Stimulated activated naive B cell treated with anti-CD40 and anti-IgM and Interleukin-4, amounts not matched to agents 10 μg/mL and 1 μg/mL and 100 μg/mL, for 72 hours (primary cell): ENCODE measurements at places on chromosomes 1 and 21.
A peak's percentile ranks its signal among the peaks of the same experiment; 100 is the strongest.

GRCh38 chr1:226722901-226723656, 16.0 kb downstream of the ITPKB start:
- DNase-seq, result no peak

GRCh38 chr1:201288765-201289164, 5.5 kb downstream of the PKP1 start:
- DNase-seq, result no peak

- DNase-seq, result peak; percentile 41
These were observed 37.3 kb downstream of the RGL1 start for GRCh38 chr1:183841950-183842794.

GRCh38 chr1:110383251-110383990, 7.4 kb downstream of the SLC16A4 start:
- DNase-seq, result no peak

DNA sequence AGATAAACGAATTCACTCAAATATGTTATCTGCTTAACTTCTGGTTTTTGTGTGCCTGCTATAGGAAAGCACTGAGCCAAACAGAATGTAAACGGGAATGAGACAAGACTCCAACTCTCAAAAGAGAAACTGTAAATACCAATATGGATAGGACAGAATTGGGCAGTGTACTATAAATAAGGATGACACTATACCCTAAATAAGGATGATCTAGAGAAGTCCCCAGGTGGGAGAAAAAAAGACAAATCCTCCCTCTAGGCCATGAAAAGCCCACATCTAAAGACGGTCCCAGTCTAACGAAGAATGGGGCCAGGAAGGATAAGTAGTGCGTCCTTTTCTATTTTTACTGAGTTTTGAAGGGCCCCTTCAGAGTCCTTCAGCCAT, 1.5 kb upstream of the GABPB2 start:
- DNase-seq, result no peak

DNA sequence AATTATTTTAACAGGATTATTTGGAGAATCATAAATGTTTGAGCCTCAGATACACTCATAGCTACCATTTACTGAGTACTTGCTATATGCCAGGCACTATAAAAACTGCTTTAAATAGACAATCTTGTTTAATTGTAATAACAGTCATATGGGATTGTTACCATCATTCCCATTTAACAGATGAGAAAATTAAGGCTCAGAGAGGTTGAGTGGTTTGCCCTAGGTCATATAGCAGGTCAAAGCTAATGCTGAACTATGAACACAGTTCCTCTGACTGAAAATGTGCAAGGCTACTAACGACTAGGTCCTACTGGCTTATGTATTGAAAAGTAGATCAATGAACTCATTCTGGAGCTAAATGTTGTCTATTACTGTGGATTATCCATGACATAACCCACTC, 63.4 kb downstream of the DDR2 start:
- DNase-seq, result no peak

- DNase-seq, result no peak
These were observed 74.6 kb downstream of the DNTTIP2 start for GRCh38 chr1:93804412-93804811.

DNA sequence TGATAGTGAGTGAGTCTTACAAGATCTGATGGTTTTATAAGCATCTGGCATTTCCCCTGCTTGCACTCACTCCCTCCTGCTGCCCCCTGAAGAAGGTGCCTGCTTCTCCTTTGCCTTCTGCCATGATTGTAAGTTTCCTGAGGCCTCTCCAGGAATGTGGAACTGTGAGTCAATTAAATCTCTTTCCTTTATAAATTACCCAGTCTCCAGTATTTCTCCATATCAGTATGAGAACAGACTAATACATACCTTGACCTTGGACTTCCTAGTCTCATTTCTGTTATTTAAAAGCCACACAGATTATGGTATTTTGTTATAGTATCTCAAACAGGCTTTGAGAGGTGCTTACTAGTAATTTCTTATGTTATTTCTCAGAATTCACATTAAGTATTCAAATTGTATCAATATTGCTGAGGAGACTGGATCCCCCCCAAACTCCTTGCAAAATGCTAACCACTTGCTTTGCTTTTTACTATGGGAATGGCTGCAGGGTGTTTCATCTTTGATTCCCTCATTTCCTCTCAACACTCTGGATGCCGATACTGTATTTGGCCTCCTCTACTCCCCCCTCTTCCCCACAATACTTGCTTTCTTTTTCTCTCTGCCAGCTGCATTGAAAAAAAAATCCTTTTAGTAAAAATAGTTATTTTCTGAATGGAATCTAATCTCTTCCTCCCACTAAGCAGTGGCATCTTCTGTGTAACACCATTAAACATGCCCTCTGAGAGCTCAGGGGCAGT, 96.9 kb upstream of the WLS start:
- no peak for DNase-seq

DNA sequence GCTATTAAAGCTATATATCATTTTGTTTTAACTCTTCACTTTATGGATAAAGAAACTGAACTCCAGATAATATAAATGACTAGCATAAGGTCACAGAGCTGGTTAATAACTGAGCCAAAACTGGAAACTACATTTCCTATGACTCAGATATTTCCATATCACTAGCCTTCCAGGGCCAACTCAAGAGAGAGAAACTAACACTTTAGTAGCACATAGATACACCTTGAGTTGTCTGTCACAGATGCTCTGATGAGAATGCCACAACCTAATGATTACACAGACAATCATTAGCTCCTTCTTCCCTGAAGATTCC, 40.7 kb downstream of the NME7 start:
- DNase-seq, result no peak

GRCh38 chr1:152185544-152186391, 26.7 kb upstream of the RPTN start:
- peak; percentile 17 for DNase-seq

GRCh38 chr1:203557390-203557789, 63.4 kb downstream of the OPTC start:
- no peak for DNase-seq

DNA sequence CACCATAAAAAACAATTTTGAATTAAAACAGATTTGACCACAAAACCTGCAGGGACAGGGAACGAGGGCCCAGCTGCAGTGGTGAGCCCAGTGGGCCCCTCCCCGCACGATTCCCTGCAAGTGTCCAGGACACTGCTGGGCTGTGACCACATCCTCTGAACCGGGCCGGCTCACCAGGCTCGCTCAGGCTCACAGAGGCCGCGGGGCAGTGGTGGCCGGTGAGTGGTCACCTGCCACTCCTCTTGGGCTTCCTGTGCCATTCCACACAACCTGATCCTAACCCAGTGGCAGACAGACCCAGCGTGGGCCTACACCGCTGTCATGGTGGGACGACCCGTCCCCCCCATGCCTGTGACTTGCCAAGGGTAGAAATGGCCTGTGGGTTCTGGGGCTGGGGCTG, 36.5 kb upstream of the RIPK4 start:
- DNase-seq, result no peak

GRCh38 chr1:170303034-170303433, 157.3 kb downstream of the NTMT2 start:
- no peak for DNase-seq

- DNase-seq, result no peak
These were observed 2.8 kb downstream of the ARHGAP29 start for GRCh38 chr1:94234615-94235014.

- DNase-seq, result no peak
These were observed 9.0 kb downstream of the CRP start for GRCh38 chr1:159705251-159705903.

GRCh38 chr21:31577271-31577670, 82.2 kb upstream of the SOD1 start:
- DNase-seq, result no peak

GRCh38 chr21:45700461-45700860, 56.9 kb downstream of the PCBP3 start:
- DNase-seq, result no peak

- DNase-seq, result no peak
These were observed 3.1 kb downstream of the GNG4 start for GRCh38 chr1:235646463-235646862.

DNA sequence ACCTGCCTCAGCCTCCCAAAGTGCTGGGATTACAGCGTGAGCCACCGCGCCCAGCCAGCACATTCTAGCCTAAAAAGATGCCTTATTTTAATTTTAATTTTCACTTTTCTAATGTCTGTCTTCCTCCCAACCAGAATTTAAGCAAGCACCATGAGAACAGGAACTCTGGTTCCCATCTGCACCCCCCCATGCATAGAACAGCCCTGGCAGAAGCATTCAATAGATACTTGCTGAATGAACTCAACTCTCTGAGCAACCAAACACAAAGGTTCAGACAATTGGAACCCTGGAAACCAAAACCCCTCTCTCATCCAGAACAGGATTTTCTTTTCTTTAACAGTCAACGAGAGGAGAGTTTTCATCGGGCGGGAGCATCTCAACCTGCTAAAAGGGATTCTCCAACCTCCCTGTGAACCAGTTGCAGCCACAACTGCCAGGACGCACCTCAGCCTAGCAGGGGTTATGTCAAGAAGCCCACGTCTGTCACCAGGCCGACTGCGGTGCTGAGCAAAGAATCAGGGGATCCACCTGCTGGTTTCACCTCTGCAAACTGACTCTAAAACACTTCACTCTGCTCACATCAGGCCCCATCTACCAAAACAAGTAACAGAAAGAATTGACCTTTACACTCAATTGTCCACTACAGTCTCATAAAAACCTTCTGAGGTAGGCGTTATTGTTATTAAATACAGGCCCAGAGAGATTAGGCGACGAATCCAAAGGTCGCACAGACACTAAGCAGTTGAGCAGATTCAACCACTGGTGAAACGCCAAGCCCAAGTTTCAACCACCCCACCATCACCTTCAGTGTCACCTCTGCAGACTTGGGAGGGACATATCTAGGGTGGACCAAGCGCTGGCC, 1.7 kb downstream of the KIAA2013 start:
- no peak for DNase-seq

GRCh38 chr1:183023146-183023600, at the start of gene LAMC1:
TSS of gene LAMC1 (plus strand) at chr1:183023420. CDS start at chr1:183023717, 297 bp downstream.
- DNase-seq, result peak; percentile 68

DNA sequence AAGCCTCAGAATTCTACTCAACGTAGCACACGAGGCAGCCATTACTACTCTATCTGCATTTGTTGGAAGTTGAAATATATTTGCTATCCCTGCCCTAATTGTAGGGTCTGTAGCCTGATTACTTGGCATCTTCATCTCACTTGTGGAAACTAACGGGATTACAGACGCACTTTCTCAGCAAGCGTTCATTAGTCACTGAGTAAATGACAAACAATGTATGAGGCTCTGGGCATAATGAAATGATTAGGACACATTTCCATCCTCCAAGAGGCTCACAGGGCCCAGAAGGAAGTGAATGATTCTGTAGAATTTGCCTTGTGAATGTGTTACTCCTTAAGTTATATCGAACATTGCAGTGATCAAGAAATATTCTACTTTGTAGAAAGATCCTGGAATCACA, 78.1 kb downstream of the KIF26B start:
- DNase-seq, result no peak

GRCh38 chr1:223304931-223305330, 59.0 kb downstream of the SUSD4 start:
- no peak for DNase-seq

DNA sequence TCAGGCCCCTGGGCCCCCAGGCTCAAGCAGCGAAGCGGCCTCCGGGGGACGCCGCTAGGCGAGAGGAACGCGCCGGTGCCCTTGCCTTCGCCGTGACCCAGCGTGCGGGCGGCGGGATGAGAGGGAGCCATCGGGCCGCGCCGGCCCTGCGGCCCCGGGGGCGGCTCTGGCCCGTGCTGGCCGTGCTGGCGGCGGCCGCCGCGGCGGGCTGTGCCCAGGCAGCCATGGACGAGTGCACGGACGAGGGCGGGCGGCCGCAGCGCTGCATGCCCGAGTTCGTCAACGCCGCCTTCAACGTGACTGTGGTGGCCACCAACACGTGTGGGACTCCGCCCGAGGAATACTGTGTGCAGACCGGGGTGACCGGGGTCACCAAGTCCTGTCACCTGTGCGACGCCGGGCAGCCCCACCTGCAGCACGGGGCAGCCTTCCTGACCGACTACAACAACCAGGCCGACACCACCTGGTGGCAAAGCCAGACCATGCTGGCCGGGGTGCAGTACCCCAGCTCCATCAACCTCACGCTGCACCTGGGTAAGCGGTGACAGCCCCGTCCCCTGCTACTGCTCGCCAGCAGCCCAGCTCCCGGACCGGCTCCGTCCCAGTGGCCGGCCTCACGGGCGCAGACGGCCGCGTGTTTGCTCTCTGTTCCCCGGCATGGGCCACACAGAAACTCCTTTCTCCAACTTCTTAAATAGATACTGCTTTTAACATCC, 539 bp downstream of the LAMC1 start:
- peak; percentile 73 for DNase-seq

DNA sequence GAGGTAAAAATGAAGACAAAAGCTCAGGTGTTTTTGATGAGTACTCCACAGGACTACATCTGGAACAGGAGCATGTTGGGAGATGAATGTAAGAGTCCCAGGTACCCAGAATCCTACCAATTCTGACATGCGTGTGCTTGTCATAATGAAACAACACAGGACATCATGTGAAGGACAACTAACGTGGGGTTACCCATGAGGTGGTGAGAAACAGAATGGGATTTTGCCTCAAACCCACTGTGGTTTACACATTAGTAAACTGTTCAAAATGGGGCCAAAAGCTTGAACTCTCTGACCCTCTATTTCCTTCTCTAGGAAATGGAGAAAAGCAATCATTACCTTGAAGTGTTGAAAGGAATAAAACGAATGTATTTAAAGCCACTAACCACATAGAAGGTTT, 266.2 kb downstream of the RGS7 start:
- DNase-seq, result no peak

- no peak for DNase-seq
These were observed 25.3 kb downstream of the TRIM11 start for GRCh38 chr1:228381356-228381755.

- DNase-seq, result no peak
These were observed 18.9 kb upstream of the VWA5B1 start for GRCh38 chr1:20271498-20272400.

GRCh38 chr1:201505503-201505890, 1.4 kb downstream of the CSRP1 start:
- no peak for DNase-seq

DNA sequence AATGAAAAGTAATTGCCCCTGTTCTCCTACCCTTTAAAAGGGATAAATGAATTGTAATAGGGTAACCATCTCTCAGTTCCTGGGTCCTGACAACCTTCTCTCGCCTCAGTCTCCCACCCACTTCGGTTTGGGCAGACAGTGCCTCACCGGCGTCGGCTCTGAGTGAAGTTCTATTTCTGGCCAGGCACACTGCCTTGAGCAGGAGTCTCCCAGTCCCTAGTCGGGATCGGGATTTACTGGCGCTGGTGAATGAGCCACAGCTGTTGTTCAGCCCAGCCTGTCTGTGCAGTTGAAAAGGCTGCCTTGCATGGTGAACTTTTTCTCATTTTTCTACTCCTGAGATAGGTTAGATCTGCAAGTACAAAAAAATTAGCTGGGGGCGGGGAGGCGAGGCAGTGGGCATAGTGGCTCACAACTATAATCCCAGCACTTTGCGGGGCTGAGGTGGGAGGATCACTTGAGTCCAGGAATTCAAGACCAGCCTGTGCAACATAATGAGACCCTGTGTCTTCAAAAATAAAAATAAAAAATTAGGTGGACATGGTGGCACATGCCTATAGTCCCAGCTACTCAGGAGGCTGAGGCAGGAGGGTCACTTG, 7.4 kb downstream of the PLEKHM2 start:
- no peak for DNase-seq

- DNase-seq, result no peak
These were observed 278.9 kb downstream of the NPHP4 start for GRCh38 chr1:5713101-5714010.

- DNase-seq, result no peak
These were observed 44.0 kb upstream of the LMO4 start for GRCh38 chr1:87284456-87285240.
